ENCODE measurements at places on chromosomes 13 and 19. TPM values are rescaled to one million over a fixed set of nuclear protein-coding genes. Genes with fewer than 3 reads are reported as not detected.
A peak's percentile ranks its signal among the peaks of the same experiment; 100 is the strongest.

MBD3L5 gene
- total RNA-seq: not detected

ZNF536 gene
- total RNA-seq: 1.4 TPM

GGN gene
- total RNA-seq: 10.1 TPM

FARP1 gene
- 10.9 TPM for total RNA-seq

ZNF737 gene
- total RNA-seq: 15.1 TPM

DAND5 gene
- not detected for total RNA-seq

GRCh38 chr19:58196901-58197616 lies 14.2 kb downstream of the ZNF274 start:
- DNase-seq: no peak

- DNase-seq: peak; percentile 79
Measured at GRCh38 chr13:80048802-80049201, 292.1 kb downstream of the SPRY2 start.

DNA sequence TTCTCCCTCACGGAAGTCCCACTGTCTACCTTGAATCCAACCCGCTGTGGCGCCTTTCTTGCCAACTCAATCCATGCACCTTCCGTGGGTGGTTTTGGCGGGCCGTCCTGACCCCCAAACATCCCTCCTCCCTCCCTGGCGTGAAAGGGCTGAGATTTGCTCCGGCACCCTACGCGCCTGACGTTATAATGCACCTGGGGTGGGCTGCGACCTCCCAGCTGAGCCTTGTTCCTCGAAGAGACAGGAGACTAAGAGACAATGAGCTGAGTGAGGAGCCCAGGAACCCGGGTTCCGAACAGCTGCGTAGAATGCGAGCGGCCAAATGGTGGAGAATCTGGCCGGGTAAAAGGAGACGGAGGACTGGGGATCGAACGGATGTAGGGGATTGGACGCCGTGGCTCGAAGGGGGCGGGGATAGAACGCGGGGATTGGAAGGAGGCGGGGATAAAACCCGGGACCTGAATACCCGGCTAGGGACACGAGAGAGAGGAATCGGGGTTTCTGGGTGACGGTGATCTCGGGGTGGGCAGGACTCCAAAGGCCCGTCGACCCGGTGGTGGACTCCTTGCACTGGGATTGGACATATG lies at the start of gene CPT1C:
CPT1C (plus strand) TSS at position 461 of the 587 bp plus-strand sequence. CDS start 1,137 bp downstream, outside the sequence.
- peak; percentile 45 for DNase-seq

GRCh38 chr19:3866910-3867638 lies 1.8 kb downstream of the ZFR2 start:
- no peak for DNase-seq

DNA sequence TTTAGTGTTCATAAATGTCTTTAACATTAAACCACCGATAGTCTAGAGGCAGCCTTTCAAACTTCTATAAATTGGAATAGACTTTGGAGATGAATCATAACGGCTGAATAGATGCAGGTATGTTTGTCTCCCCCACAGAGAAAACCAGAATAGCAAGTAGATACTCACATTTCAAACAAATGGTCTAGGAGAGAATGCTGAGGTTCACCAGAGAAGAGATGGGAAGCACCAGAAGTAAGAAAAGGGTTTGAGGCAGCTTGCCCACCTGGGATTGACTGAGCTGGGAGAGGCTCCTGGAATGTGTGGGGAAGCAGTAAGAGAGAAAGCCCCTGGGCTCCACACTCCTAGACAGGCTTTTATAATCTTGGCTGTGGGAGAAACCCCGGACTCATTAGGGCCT lies 6.4 kb downstream of the IGFL3 start:
- DNase-seq: no peak

DNA sequence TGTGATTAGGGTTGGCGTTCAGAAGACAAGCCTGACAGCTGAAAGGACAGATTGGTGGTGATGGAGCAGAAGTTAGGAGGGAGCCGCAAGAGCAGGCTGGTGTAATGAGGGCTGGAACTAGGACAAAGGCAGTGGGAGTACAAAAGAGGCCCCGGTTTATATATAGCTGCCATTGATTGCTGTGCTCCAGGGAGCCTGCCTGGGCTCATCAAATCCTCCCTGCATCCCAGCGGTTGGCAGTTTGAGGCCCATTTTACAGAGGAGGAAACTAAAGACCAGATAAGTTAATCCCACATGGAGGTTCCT lies 123.7 kb downstream of the CACNA1A start:
- no peak for DNase-seq

DNA sequence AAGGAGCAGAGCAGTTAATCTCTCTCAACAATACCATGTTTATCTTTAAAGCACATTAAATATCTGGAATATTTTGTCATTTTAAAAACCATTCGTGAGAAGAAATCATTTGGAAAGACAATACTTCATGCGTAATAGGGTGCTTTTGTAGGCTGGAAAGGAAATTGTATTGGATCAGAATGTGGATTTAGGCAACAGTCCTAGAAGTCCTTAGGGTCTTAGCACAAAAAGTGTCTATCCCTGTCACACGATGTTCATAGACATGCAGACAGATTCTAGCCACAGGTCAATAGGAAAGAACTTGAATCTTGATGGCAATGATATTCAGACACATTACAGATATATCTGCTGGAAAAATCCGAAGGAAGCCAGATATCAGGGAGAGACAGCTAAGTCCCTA lies 156.0 kb downstream of the KCTD12 start:
- DNase-seq: no peak

- no peak for DNase-seq
Measured at GRCh38 chr19:49924004-49924880, 4.8 kb upstream of the ATF5 start.
